ENCODE measurements at places on chromosomes 1 and 21.

- DNase-seq = no peak
These were observed 141.8 kb downstream of the HIVEP3 start for GRCh38 chr1:41776891-41777441.

GRCh38 chr1:47992720-47993415 is 4.3 kb downstream of the TRABD2B start:
- peak; percentile 31 for DNase-seq

DNA sequence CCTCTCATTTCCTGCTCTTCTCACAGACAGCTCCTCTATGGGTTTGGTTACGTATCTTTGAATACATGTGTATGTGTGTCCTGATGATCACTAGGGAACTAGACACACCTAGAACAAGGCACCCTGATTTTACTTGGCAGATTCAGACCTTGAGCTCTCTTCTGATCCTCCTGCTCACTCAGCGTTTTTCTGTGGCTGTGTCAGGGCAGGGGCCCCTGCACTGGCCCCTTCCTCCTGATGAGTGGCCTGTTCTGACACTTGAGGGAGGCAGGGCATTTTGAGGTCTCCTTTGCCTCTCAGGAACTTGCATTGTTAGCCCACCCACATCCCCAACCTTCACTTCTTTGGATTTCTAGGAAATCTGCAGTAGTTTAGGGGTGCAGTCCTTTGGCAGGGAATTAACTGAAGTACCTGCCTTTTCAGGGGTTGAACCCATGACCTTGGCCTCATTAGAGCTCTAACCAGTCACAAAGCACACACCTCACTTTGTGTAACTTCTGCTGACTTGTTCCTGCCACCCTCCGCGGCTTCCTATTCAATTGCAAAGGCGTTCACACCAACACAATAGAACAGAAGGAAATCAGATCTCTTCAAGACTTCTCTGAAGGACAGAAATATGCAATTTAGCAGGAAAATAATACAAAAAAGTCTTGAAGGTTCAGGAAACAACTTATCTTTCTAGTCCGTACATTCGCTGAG is 8.8 kb downstream of the SMYD2 start:
- no peak for DNase-seq

- no peak for DNase-seq
These were observed 230.1 kb downstream of the SRGAP2C start for GRCh38 chr1:121414905-121415304.

- DNase-seq = no peak
These were observed 50.7 kb downstream of the IRF2BP2 start for GRCh38 chr1:234559152-234559901.

GRCh38 chr1:88463401-88463985 is 220.6 kb upstream of the PKN2 start:
- DNase-seq = no peak

DNA sequence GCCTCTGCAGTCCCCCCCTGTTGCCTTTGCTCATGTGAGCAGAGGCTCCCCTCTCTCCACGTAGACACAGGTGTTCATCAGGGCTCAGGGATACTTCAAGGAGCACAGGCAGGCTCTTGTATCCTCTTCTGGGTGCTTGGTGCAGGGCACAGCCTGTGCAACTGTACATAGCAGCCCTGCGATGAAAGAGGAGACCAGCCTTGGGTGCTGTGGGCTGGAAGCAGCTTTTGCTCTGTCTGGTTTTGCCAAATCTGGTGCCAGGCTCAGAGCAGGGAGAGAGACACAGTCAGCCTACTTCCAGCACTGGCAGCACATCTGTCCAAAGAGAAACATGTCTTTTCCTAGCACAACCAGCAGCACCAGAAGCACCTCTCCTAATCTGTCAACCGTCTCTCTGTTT is 132.1 kb downstream of the ETS2 start:
- no peak for DNase-seq

DNA sequence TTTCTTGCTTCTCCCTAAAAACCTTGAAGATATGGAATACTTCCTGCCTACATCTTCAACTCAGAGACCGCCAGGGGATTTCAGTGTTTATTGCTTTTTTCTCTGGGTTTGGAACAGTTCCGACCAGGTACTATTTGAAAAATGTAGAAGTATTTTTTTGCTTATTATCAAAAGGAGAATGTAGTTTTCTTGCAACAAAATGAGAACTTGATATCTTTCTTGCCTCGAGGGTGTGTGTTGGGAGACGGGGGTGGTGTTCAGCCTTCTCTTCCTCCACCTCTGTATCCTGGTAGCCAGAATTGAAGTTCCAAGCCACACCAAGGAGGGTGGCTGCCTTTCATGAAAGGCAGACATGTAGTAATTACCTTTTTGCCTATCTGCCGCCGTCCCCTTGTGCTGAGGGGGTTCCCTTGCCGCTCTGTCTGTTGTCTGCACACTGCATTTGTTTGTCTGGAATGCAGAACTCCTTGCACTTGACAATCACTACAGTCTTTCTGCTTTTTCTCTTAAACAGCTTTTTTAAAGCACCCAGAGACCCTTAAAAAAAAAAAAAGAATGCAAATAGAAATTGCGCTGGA is 212.1 kb downstream of the PBX1 start:
- DNase-seq = no peak

DNA sequence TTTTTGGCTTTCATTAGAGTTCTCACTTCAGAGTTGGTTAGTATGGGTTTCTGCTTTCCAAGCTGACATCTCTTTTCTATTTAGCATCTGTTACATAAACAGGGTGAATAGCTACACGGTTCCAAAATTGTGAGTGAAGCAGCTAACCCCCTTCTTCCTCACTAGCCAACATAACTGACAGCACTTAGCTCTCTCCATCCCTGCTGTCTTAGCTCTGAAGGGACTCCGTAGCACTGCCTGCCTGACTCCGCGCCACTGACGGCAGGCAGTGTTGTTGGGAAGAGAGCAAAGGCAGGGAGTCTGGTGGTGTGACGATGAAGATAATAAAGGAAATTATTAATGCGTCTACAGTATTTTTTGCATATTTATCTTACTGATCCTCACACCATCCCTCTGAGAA is 247.0 kb downstream of the PTBP2 start:
- DNase-seq = no peak

DNA sequence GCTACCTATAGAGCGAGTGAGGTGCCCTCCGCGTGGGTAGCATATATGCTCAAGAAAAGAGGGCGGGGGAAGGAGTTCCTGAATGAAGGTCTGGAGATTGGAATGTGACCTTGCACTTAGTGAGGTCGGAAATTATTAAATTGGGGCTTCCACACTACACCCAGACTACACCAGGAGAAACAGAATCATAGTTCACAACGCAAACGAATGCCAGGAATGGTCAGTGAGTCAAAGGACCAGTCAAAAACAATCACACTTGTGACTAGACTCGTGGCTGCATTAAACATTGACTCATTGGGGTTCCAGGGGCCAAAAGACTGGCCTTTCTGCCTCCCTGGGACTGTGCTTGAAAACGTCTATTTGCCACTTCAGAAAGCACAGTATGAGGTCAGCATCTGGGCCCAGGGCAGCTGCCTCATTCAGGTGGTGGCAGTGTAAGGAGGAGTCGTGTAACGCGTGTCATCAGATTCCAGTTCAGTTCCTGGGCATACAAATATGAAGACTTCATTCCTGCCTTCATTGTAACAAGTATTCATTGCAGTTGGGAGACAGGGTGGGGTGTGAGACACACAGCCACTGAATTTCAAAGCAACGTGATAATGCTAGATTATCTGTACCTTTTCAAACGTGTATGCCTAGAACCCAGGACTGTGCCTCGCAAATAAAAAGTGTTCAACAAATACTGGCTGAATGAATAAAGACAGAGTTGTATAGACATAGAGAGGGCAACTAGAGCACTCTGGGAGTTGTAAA is at the start of gene YOD1:
TSS of gene YOD1 (minus strand) at position 18 of the 753 bp plus-strand sequence. CDS start 178 bp downstream, outside the sequence.
- peak; percentile 40 for DNase-seq

DNA sequence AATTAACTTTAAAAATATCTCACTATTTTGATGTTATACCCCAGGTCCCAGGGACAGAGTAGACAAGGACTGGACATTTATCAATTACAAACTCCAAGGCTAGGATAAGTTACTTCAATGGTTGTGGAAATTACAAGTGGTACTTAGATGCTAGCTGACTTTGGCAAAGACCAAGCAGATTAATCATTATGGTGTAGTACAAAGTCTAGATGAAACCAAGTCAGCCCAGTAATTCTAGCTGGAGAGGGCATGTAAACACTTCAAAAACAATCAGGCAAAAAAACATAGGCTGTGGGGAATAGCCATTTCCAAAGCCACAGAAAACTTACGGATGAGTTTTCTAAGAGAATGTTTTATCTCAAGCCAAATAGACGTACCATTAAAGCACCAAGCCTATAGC is 124.5 kb downstream of the TSEN15 start:
- DNase-seq = no peak

DNA sequence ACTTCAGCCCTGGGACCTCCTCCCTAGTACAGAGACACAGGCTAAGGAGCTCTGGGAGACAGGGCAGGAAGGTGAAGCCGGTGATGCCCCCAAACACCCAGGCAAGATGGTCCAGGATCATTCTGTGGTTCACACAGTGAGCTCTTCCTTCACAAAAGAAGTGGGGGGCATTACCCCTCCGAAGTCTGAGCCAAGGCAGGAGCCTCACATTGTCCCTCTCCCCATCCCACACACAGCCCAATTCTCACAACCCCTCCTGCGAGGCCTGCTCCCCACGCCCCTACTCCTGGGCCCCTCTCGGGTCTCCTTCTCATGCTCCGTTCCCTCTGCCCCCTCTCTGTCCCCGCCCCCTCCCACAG is 10.7 kb downstream of the MEF2D start:
- DNase-seq = no peak

DNA sequence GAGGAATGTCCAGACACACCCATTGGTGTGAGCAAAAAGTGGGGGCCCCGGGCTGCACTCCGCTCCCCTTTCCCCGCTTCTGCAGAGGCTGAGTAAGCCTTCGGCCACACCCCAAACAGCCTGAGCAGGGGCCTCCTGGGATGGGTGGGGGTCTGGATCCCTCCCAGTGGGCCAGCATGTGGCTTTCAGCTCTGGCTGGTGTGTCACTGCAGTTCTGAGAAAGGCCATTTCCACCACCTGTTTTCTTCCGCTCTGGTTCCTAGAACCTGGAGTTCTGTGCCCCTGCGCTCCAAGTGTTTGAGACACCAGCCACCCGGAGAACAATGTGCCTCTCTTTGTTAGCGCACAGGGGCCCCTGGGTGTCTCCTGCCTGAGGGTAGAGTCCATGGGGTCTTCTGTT is 30.9 kb downstream of the SLC37A1 start:
- DNase-seq = no peak

DNA sequence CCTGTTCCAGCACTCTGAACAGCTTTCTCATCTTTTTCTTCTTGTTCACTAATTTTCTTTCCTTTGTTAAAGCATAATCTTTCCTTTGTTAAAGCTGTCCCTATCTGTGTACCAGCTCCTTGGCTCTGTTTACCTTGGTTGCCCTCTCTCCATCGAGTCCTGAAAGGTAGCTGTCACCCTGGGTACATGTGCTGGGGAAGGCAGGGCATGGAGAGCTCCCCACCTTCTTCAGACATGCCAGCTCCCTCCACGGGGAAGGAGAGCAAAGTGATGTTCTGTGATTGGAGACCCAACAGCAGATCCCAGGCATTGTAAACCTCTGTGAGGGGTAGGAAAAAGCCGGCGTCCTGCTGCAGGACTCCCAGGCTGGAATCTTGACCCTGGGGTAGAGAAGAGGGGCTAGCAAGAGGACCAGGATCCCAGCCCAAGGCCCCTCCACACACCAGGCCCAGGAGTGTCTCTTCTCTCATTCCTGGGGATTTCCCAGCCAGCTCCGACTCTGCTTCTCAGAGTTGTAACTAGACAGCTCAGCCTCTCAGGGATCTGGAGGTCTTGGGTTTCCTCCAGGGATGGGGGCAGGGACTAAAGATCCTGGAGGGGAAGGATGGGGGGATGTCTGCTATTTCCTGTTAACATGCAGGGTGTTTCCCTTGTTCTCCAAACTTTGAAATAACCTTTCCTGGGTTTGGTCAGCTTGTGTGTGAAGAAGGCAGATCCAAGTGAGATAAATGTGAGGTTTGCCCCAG is 34.4 kb downstream of the TMCC2 start:
- no peak for DNase-seq

DNA sequence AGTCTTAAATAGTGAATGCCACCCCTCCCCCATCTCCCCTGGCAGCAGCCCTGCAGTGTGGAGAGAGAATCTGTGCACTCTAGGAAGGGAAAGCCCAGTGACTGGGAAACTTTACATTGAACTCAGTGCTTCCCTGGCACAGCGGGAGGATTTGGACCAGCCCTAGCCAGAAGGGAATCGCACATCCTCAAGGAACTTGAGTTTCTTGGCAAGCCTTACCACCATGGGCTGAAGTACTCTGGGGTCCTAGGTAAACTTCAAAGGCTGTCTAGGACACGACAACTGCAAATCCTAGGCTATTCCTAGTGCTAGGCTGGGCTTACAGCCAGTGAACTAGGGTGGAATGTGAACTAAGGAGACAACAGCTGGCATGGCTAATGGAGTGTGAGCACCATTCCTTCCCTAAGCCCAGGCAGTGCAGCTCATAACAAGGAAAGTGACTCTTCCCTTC is 88.3 kb downstream of the COL24A1 start:
- DNase-seq = peak; percentile 30

- peak; percentile 60 for DNase-seq
These were observed 1.7 kb upstream of the ATP1A4 start for GRCh38 chr1:160149716-160150115.

DNA sequence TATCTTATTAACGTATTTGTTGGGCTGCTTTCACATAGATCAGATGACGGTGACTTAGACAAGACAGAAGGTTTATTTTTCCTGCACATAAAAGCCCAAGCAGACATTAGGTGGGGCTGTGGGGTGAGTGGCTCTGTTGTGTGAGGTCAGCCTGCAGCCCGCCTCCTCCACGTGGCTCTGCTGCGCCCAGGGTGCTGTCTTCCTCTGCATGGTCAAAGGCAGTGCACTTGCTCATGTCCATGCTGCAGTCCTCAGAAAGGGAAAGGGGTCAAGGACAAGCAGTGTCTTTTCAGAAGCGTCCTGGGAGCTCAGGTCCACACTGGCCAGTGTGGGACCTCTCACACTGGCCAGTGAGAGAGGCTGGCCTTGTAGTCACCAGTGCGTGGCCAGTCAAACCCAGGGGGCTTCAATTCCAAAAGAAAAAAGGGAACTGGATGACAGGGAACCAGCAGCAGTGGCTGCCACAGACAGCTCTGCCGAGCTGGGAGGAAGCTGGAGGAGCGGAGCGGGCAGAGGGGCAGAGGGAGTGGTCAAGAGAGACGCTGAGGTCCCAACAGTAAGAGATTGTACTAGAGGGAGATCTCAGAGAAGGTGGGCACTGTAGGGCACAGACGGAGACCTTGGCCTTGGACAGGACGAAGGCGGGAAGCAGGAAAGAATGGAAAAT is 35.9 kb upstream of the SLC45A1 start:
- no peak for DNase-seq

DNA sequence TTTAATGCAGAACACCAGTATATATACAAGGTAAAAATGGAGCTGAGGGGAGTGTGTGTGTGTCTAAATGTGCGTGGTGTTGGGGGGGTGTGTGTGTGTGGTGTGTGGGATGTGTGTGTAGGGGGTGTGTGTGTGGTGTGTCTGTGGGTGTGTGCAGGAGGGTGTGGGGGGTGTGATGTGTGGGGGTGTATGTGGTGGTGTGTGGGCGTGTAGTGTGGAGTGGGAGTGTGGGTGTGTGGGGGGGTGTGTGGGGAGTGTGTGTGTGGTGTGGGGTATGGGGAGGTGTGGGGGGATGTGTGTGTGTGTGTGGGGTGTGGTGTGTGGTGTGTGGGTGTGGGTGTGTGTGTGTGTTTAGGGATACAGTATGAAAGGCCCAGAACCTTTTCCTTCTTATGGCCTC is 202.3 kb upstream of the CACYBP start:
- no peak for DNase-seq

- DNase-seq = no peak
These were observed 83.8 kb downstream of the PAPPA2 start for GRCh38 chr1:176546825-176547224.

- no peak for DNase-seq
These were observed 11.6 kb downstream of the CFAP410 start for GRCh38 chr21:44327603-44327974.

GRCh38 chr1:207883104-207883651 is 27.7 kb downstream of the CD34 start:
- DNase-seq = no peak
